ENCODE measurements at places on chromosomes 3 and 15.

DNA sequence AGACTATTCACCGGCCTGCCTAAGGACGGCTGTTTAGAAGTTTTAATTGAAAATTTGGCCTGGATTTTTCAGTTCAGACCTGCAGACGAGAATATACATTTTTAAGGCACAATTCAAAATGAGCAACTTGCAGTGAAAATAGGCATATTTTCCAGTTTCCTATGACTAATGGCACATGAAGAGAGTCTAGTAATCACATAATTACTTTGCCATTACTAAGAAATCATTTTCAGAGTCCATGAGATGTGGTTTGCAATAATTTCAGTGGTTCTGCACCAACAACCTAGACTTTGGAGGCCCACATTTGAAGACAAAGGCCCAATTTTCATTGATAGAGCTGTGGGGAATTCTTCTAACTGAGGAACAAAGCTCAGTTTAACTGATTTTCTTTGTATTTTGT lies 205.3 kb downstream of the SOX2 start:
- no peak for DNase-seq

DNA sequence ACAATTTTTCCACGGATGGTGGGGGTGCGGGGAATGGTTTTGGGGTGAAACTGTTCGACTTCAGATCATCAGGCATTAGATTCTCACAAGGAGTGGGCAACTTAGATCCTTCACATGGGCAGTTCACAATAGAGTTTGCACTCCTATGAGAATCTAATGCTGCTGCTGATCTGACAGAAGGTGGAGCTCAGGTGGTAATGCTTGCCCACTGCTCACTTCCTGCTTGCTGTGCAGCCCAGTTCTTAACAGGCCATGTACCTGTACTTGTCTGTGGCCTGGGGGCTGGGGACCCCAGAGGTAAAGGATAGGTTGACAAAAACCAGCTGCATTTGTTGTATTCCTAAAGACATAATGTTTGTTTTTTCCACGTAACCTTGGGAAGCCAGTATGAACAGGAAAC lies 16.0 kb downstream of the DZIP3 start:
- DNase-seq: no peak

GRCh38 chr3:21654662-21655061 lies 96.3 kb downstream of the ZNF385D start:
- no peak for DNase-seq

DNA sequence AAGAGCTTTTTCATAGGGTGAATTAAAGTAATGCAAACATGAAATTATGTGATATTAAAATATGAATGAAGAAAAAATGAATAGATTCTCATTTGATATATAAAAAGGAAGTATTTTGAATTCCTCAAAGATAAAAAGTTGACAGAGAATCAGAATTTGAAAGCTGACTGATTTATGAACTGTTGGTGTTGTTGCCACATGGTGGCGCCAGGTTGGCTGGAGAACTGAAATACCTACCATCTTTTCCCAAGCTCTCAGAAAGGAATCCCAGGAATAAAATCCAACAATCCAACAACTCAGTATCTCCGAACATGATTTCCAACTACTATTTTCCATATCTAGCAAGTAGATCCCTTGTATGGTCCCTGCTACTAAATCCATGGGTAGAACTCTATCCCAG lies 3.1 kb downstream of the MYRIP start:
- peak; percentile 50 for DNase-seq

DNA sequence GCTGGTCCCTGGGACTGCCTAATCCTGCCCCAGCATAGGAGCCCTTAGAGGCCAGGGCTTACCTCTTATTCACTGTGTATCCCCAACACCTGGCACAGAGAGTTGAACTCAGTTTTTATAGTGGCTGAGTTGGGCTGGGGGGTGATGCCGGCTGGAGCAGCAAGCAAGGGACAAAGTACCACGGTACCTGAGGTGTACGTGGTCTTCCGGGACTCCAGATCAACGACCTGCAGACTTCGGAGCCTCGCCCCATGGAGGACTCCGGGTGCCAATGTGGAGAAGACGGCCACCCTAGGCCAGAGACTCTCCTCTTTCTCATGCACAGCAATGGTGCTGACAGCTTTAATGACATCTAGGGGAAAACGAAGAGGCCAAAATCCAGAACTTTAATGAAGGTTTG lies 8.1 kb downstream of the WDR73 start:
- DNase-seq: no peak

DNA sequence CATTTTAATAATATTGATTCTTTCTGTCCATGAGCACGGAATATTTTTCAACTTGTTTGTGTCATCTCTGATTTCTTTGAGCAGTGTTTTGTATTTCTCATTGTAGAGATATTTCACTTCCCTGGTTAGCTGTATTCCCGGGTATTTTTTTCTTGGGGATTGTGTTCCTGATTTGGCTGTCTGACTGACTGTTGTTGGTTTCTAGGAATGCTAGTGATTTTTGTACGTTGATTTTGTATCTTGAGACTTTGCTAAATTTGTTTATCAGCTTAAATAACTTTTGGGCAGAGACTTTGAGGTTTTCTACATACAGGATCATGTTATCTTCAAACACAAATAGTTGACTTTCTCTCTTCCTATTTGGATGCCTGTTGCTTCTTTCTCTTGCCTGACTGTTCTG lies 418.8 kb upstream of the ALCAM start:
- no peak for DNase-seq

- DNase-seq: peak; percentile 4
Measured at GRCh38 chr15:80934761-80935221, 54.8 kb downstream of the MESD start.

- no peak for DNase-seq
Measured at GRCh38 chr3:37138816-37139215, 35.6 kb downstream of the LRRFIP2 start.

- no peak for DNase-seq
Measured at GRCh38 chr3:15606434-15606891, 4.9 kb downstream of the BTD start.

DNA sequence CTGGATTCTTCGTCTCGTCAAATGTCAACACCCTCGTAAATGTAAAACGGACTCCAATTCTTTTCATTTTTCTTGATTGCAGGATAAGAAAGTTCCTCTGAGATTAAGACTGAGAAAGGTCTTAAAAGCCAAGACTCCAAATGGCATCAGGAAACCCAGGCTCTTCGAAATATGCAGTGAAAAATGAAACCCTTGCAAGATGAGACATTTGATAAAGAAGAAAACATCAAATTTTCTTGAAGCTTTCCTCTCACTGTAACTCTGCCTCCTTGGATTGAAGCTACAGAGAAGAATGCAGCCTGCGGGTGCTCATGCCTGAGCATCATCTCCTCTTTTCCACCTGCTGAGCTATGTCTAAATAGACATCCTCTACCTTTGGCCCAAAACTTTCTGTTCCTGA lies 342.4 kb upstream of the THBS1 start:
- no peak for DNase-seq

DNA sequence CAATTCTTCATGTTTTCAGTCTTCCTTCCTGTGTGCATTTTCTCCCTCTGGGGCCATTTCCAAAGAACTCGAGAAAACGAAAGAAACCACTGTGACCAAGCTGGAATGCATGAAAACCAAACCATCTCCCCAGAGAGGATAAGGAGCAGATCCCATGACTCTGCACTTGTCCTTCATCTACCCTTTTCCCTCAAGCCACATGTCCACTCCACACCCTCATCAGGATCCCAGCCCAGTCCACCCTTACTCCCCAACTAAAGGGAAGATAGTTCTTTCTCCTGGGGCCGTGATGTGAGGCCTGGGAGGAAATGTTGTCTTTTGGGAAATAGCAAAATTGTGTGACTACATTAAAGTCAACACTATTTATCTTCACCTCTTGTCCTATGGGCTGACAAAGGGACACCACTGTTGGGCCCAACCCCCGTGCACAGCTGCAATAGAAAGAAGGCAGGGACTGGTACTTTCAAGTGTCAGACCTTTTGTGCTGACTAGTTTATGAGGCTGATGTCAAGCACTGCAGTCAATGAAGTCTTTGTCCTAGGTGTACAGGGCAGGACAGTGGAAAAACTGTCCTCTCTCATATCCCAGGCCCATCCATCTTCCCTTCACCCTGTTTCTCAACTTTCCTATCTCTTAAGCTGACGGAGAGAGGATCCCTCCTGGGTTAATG lies 487.1 kb upstream of the NR2F2 start:
- peak; percentile 29 for DNase-seq

DNA sequence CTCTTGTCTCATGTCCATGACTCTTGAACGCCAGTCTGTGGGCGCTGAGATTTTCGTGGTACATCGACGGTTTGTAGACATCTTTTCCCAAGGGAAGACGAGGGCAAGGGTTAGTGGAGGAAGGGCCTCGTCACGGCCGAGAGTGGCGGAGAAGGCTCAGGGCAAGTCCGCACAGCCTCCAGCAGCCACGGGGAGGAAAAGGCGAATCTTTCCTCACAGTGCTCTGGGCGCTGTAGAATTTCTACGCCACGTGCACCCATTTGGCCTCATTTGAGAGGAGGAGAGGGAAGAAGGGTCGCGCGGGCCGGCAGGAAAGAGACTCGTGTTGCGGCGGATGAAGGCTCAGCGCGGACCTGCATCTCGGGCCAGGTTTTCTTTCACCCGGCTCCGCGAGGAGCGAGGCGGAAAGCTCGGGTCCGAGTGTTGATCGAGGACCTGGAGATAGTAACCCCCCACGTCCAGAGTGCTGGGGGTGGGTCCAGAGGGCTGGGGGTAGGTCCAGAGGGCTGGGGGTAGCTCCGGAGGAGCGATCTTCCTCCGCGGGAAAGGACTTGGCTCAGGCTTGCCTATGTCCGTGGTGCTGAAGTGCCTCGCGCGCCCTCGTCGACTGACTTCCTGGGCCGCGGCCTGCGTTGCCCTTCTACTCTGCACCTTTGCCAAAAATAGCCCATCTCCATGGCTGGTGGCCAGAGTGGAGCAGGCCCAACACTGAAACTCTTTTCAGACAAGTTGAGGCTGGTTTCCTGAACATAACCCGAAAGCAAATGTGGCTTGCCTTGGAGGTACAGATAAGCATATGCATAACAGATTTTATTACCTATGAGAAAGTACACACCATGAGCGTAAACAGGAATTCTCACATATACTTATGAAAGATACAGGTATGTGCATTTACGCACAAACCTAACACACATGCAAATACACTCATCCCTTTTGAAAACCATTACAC lies 1.1 kb downstream of the SLC35G2 start:
- peak; percentile 7 for DNase-seq

DNA sequence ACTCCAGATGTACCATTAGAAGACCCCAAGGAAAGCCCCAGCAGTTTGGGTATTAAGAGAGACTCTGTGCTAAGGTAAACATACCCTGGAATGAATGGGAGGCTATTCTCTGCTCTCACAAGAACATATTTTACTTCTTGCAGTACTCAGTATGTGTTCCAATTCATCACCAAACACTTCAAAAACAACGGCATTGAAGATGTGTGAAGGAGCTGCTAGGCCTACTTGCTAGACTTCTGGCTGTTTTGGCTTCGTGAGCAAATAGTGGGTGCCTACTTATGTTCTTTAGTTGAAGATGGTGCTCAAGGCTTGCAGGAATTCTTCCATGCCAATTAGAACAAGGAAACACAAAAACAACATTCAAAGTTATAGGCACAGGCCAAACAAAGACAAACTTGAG lies 514.5 kb downstream of the ROBO1 start:
- DNase-seq: no peak

DNA sequence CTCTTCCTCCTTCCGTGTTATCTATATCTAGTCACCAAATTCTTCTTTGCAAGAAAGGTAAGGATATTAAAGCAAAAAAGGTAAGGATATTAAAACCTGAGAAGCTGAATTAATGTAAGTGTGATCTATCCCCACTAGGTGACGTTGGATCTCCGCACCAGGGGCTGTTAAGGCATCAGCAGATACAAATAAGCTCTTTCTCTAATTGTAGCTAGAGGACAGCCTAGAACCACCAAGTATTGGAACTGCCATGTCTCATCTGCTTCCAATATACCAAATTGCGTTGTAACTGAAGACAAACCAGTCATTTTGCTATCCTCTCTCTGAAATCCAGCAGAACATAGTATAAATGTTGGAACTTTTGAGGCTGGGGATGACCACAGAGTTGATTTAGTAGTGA lies 471.2 kb upstream of the TGFBR2 start:
- peak; percentile 75 for DNase-seq
